ENCODE measurements at places on chromosomes 5 and 9.

GRCh38 chr5:109739741-109740728, 50.3 kb downstream of the MAN2A1 start:
- no peak for DNase-seq

DNA sequence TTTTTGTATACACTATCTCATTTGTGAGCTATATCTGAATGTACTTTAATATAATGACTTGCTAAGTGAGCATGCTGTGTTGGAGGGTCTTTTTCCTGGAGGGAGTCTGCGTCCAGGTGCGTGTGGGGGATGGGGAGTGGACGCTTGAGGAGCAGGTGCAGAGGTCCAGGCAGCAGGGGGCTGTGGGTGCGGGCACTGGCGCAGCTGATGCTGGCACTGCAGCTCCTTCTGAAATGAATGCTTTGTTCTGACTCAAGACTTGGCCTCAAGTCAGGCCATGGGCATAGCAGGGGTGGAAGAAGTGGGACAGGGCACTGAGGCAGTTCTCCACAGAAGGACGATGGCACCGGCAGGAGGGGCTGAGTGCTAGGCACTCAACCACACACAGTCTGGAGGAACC, 165.7 kb upstream of the IRX1 start:
- no peak for DNase-seq

DNA sequence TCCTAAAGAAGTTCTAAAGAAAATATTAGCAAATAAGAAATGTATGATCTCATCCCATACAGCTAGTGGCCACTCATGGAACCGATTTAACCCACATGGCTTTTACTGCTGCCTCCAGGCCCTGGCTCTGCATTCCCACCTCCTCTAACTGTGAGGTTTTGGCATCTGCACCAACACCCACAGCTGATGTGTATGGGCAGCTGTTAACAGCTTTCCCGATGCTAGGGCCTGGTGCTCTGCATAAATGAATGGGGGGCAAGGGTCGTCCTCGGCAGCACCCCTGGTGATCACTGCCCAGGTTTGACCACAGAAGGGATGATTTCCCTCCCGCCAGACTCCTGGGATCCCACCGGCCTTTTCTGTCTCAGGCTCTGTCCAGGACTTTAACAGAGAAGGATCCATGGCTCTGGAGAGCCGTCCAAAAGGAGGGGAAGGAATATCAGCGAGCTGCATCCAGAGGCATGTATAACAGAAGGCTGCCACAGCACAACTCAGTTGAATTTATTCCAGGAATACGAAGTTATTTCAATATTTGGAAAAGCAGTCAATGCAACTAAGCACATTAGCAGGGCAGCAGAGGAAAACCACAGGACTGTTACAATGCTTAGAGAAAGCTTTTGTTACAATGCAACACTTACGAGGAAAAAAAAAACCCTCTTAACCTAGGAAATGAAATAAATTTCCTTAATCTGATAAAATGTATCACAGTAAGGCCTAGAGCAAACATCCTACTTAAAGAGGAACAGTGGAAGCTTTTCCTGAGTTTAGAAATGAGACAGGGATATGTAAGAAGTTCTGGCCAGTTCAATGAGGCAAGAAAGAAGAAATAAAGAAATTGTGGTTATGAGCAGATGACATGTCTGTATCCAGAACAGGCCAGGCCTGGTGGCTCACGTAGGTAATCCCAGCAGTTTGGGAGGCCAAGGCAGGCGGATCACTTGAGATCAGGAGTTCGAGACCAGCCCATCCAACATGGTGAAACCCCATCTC, 63.1 kb downstream of the NACC2 start:
- no peak for DNase-seq

DNA sequence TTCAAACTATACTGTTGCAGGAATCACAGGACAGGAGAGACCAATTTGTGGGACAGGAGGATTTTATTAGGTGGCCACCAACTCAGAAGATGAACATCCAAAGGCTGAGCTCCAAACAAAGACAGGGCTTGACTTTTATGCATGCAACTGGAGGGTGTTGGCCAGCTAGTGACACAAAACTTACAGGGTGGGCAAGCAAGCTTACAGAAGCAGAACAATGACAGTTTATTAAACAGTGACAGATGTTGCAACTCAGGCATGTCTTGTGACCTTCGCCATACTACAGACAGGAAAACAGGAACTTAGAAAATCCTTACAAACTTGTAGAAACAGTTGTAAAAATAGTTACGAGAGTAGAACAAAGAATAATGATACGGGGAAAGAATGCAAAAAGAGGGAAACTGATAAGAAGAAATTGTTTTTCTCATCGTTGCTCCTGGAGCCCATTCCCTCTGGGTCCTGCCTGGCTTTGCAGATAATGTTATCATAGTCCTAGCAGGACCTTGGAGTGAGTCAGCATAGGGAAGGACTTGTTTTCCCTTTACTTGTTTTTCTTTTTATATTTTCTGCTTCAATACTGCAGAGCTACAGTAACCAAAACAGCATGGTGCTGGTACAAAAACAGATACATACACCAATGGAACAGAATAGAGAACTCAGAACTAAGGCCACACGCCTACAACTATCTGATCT, 2083.0 kb upstream of the ACO1 start:
- DNase-seq = no peak

DNA sequence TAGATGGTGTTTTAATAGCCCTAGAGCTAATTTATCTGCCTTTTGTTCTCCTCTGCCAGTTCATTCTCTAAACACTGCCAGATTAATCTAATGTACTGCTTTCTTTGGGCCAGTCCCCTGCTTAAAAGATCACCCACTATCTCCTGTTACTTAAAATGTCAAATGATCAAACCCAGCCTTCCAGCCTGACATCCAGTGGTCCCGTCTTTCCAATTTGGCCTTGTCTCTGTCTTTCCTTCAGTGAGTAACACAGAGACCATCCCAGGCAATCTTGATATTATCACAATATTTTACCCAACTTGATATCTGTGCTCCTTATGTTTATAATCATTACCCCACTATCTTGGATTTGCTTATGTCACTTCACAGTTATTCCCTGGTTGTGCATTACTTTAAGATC, 12.0 kb downstream of the PRR16 start:
- DNase-seq = no peak

DNA sequence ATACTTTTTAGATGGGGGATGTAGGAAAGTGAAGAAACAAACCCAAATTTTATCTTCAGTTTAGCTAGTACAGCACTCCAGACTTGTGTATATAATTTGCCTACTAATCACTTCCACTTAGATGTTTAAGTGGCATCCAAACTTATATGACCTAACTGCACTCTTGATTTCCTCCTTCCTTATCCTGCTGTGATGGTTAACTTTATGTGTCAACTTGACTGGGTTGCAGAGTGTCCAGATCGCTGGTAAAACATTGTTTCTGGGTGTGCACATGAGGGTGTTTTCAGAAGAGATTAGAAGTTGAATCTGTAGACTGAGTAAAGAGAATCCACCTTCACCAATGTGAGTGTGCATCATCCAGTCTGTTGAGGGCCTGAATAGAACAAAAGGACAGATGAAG, 79.8 kb downstream of the PCSK1 start:
- DNase-seq = no peak

All from CD4-positive, alpha-beta T cell treated with Interleukin-12 subunit alpha and Interleukin-12 subunit beta, for 1 hour (primary cell).